Fibroblast of villous mesenchyme (primary cell): ENCODE measurements at places on chromosomes 3 and 15.

DNA sequence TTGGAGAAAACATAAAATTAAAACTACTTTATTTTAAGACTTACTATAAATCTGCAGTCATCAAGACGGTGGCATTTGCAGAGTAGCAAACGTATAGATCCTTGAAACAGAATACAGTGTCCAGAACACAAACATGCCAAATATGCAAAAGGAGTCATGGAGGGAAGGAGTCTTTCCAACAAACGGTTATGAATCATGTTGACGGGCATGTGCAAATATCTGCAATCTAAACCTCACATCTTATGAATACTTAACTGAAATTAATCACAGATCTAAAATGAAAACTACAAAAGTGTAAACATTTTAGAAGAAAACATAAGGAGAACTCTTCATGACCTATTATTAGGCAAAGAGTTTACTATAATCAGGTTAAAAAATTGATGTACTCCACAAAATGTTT is 69.4 kb downstream of the TFRC start:
- DNase-seq: no peak

- no peak for DNase-seq
Observed at GRCh38 chr3:13561376-13561775, 12.5 kb downstream of the FBLN2 start.

DNA sequence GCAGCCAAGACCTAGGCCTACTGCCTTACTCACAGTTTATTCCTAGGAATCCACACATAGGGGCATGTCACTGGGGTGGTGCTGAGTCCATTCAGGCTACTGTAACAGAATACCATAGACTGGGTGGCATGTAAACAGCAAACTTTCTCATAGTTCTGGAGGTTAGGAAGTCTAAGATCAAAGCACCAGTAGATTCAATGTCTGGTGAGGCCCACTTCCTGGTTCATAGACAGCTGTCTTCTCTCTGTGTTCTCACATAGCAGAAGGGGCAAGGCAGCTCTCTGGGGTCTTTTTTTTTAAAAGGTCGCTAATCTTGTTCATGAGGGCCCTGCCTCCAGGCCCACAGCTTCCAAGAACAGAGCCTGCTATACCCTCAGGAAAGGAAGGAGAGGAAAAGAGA is 113.9 kb upstream of the MANF start:
- no peak for DNase-seq

- peak; percentile 59 for DNase-seq
Observed at GRCh38 chr15:80494351-80494751, 90.2 kb downstream of the ARNT2 start.

DNA sequence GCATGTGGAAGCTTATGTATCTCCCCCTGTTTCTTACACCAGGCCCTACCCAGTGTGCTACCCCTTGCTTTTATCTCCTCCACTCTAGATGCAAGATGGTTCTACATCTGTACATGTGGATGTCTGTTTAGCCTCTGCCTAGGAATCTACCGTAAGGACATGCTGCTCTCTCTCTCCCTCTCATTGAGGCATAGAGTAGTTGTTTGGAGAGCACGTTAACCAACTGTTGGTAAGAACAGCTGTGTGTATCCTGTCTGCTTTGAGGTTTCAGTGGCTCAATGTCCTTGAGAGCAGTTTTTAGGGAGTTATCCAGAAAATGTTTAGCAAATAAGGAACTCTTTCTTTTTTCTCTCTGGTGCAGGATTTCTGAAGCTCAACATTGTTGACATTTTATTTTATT is 152.8 kb downstream of the DNAJB8 start:
- no peak for DNase-seq

DNA sequence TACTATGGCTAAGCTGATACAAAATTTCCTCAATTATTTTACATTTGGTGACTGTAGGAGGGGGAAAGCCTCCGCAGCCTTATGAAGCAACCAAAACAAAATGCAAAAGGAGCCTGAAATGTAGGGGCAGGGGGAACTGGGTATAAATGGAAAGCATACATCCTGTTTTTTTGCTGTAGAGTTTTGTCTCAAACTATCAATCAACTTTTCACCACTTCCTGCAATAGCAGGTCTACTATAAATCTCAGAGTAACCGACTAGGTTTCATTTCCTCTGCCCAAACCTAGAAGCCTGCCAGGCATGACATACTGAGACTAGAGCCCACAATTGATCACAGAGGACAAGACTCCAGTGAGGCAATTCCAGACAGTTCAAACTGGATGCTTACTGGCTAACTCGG is 91.3 kb downstream of the SHQ1 start:
- no peak for DNase-seq

DNA sequence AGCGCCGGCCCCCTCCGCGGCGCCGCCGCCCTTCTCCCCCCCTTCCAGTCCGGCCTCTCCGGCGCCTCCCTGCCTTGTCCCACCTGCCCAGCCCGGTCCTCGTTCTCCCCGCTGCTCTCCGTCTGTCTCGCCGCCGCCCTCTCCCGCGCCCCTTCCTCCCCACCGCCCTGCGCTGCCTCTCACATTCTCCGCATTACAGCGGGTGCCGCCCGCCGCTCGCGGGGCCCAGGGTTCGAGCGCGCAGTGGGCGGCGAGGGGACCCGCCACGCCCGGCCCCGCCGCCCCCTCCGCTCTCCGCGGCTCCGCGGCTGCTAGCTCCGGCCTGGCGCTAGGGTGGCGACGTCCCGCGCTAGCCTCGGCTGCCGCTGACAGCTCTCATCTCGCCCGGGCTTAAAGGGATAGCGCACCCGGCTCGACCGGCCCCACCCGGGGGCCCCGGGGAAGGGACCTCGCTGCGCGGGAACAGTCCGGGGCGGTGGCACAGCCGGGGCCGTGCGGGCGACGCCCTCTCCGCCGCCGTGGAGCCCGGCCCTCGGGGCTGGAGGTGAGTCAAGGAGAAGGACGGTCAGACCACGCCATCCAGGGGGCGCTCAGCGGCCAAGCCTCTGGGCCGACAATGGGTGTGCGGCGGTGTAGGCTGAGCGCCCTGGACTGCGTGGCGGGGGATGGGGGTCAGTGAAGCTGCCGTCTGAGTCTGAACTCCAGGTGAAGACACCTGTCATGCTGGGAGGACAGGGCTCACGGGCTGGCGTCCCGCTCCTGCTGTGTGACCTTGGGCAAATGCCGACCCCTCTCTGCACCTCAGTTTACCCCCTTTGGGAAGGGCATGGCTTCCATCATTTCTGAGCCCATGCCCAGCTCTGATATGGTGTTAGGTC is 187.4 kb upstream of the LINGO1 start:
- no peak for DNase-seq

DNA sequence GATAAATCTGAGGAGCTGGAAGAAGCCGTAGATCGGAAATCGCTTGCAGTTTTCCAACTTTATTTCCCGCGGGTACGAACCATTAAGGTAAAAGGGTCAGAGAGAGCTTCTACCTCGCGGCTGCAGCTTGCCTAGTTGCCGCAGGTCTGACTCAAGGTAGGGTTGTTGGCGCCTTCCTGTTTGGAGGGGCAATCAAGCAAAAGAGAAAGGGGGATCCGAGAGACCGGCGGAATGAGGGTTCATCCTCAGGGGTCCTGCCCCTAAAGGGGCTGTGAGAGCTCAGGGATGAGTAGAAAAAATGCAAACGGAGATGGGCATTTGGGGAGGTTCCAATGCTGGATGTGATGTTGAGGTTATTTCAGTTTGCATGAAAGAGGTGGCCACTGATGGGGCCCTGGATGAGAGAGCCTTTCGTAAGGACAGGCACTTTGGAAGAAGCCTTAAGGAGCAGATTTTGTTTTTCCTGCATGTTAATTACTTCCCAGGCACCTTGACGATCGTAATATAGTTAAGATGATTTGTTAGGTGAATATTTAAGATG is 265.4 kb downstream of the CGGBP1 start:
- DNase-seq: no peak

- DNase-seq: peak; percentile 59
Observed at GRCh38 chr3:153244961-153245360, 82.9 kb downstream of the RAP2B start.

DNA sequence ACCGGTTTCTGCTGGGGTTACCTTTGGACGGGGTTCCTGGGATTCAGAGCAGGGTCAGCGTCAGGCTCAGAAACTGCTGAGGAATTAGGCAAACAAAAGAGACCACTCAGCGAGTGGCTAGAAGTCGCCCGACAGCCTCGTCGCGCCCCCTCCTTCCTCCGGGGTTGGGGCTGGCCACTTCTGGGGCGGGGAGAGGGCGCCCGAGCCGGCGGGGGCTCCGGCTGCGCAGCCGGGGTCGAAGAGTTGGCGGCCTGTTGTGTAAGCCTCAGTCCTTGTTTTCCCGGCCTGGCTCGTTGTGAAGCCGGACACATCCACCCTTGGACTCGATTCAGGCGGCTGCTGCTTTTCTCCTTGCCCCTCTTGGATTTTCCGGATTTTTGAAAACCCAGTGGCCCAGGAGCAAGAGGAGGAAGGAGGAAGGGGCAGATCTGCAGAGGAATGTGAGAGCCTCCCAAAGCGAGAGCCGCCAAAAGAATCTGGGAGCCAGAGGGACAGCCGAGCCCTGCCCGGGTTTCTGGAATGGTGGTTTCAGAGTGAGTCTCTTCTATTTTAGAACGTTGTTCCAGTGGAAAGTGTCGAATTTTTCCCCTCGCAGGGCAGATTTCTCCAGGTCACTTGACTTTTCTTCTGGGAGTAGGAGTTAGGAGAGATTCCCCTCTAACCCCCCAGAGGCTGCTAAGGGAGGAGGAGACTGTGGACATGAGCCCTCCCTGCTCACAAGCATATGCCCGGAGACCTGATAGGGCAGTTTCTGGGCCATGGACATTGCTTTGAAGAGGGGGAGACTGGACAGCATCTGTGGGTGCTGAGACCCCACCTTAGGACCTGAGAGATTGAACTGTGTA is 666 bp downstream of the SNX33 start:
- peak; percentile 63 for DNase-seq

DNA sequence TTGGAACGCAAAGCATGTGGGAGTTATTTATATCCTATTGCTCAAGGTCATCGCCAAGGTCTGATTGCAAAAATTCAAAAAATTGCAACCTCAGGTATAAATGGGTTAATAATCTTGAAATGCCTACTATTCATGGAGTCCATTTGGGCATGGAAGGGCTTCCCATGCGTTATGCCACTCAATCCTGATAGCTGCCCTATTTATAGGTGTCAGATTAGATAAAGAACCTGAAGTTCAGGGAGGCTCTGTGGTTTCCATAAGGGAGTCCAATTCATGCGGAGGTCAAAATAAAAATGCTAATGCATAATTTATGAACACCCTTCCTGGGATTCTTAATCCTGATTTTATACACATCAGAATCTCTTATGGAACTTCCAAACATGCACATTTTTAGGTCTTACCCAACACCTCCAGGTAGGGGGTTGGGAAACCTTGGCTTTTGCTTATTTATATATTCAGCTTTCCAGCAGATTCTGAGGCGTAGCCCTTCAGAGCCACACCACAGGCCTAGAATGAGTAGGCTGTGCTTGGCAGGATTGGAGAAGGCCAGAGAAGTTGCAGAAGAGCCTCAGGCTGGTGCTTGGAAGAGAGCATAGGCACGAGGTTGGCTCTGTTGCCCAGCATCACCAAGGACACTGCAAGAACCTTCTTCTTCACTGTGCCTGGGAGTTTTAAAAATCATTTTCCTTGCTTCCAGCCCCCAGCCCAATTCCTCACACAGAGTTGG is 324.4 kb upstream of the CFAP20DC start:
- no peak for DNase-seq

GRCh38 chr3:22117091-22117490 is 366.1 kb upstream of the ZNF385D start:
- no peak for DNase-seq

DNA sequence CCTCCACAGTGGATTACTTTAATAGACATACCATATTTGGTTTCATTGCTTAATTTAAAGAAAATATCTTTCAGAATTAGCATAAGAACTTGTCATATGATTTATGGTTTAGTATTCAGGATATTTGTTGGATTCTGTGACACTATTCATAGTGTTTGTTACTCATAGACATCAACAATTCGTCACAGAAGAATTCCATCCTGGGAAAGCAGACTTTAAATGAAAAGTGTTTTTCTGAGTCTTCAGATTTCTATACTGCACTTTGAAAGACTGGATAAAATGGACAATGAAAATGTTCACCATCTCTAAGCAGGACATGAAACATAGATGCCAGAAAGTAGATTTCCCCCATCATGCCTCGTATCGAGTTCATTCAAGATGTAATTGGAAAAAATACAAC is 435.6 kb upstream of the ONECUT1 start:
- no peak for DNase-seq

- DNase-seq: no peak
Observed at GRCh38 chr15:62706317-62706716, 336.2 kb upstream of the TPM1 start.

GRCh38 chr3:152261329-152261728 is 7.4 kb upstream of the MBNL1 start:
- DNase-seq: no peak

DNA sequence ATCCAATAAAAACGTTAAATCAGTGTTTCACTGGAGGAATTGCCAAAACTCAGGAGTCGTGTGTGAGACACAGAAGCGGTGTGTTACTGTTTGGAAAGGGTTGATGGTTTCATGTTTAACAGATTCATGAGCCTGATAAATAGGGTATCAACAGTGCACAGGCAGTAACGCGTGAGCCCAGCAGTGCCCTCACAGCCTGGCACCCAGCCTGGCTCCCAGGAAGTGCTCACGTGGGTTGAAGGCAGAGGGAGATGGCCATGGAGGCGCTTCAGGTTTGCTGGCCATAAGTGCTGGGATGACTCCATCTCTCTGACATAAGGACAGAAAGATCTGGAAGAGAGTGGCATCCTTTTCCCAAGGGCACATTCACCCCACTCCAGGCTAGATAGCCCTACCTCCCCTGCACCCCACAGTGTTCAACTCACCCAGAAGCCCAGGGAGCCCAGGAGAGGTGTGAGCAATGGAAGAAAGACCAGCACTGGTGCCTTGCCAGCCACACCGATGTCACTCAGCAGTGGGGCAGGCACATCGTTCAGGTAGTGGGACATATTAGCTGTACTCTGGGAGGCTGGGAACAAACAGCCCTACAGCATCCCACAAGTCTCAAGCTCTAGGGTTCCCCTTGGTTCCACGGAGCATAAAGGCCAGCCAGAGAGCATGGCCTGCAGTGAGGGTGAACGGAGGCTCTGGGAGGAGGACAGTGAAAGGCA is 164.3 kb downstream of the LRRK1 start:
- no peak for DNase-seq

DNA sequence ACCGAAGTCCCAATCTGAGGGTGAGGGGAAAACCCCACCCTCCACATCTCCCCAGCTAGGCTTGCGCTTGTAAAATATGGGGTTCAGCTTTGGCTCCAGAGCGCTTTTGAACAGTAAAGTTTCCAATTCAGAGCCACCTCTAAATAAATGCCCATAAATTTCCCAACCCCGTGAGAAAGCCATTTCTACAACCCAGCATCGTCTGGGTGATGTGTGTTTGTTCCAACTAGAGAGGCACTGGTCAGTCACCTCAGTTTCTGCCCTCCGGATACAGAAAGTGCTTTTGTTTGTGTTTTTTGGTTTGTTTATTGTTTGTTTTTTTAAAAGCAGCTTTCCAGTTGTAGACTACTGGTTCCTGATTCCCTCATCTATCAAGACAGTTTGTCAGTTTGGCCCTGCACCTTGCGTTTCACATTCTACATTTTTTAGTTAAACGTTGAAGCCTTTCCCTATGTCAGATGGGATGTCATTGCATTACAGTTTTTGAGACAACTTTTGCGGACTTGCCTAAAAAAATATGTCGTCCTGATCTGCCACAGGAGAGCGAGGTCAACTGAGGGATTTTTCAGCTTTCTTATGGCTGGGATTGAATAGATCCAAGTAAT is 15.0 kb upstream of the SOX2 start:
- no peak for DNase-seq
